Cerebellar nuclear complex (tissue), 1 donor: ENCODE measurements at places on chromosomes 2 and 18.

- no peak for DNase-seq
These were observed 24.9 kb upstream of the YWHAQ start for GRCh38 chr2:9655441-9656269.

- DNase-seq, result no peak
These were observed 24.5 kb downstream of the NFATC1 start for GRCh38 chr18:79420033-79420745.

GRCh38 chr2:207260947-207261346, 95.2 kb upstream of the KLF7 start:
- no peak for DNase-seq

- DNase-seq, result no peak
These were observed 4.9 kb upstream of the IMP4 start for GRCh38 chr2:130337735-130338325.

DNA sequence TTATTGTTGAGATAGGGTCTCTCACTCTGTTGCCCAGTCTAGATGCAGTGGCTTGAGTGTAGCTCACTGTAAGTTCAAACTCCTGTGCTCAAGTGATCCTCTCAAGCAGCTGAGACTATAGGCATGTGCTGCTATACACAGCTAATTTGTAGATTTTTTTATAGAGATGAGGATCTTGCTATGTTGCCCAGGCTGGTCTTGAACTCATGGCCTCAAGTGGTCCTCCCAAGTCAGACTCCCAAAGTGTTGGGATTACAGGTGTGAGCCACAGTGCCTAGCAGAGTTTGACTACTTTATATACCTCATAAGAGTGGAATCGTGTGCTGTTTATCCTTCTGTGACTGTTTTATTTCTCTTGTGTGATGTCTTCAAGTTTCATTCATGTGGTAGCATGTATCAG, 60.3 kb downstream of the TANC1 start:
- no peak for DNase-seq

GRCh38 chr2:182818925-182819324, 47.5 kb downstream of the FRZB start:
- no peak for DNase-seq

DNA sequence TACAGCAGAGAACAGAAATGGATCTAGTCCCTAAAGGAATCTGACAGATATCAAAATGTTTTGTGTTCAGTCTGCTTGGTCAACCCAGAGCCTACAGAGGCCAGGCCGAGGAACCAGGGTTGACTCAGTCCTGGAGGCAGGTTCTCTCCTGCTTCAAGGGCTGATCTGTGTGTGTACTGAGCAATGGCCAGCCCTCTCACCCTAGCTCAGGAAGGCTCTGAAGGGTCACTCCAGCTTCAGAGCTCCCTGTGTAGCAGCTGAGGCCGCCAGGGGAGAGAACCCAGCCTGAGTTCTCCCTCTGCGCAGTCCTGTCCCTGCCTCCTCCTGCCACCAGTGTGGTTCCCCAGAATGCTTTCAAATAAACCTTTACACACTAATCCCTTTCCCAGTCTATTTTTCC, 41.1 kb downstream of the NEURL3 start:
- DNase-seq, result no peak

DNA sequence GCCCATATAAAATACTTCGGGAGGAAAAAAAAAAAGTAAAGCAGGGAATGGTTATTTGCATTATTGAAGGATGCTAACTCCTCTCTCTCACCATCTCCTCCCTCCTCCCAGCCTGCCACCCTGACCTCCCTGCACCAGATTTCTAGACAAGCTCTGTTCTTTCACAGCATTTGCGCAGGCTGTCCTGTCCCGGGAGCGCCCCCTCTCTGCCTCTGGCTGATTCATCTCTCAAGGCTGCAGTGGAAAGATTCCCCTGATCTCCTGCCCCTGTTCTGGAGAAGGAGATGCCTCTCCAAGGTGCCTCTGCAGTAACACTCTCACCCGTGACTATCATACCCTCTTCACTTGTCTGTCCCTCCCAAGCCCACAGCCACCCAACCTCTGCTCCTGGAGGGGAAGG, 38.5 kb downstream of the COL4A4 start:
- no peak for DNase-seq

DNA sequence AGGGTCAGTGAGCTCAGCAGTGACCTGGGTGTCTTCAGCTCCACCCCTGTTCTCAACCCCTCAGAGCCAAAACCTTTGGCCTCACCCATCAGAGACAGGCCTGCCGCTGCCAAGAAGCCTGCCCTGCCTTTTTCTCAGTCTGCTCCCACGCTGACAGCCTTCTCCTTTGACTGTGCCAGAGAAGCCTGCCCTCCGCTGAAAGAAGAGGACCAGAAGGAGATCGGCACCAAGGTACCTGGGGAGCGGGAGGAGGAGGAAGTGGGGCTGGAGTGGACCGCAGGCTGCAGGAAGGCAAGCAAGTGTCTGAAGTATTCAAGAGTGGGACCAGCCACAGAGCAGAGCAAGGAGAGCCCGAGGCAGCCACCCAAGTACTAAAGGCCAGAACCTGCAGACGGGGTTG, 33.2 kb downstream of the TOGARAM2 start:
- no peak for DNase-seq

- no peak for DNase-seq
These were observed 48.9 kb downstream of the PTPN4 start for GRCh38 chr2:119808516-119809147.

- no peak for DNase-seq
These were observed 272.5 kb downstream of the ZNF407 start for GRCh38 chr18:74869904-74870863.

DNA sequence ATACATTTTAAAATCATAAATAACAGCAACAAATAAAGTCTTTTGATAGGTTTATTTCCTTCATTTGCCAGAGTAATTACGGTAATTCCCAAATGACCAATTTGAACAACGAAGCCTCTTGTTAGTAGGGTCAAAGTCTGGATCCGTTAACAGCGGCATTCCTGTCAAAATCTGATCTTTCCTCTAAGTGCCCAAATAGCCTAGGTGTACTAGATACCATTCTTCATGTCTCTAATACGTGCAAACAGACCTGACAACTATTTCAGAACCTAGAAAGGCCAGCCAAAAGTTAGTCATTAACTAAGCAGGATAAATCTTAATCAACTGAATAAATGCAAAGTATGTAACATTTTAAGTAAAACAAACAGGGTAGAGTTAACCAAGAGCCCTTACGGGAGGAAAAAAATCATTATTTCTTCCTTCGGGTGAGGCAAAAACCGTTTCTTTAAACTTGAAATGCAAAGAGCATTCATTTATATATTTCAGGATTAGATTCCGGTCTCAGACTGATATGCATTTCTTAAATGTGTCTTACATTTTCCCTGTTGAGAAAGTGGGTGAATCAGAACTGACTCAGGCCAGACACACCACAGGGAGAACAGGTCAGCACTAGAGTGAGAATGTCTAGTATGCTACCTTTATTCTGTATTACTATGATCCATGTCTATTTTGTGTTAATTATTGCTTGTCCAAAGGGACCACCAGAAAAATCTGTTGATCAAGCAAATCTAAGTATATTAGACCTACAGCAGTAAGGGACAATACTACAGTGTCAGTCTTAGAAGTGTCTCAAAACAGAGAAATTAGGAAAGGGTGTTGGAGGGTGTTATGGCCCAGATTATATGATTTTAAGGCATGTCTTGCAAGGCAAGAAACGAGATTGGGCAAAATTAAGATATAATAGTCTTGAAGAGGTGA, 141.5 kb upstream of the NDUFV2 start:
- DNase-seq, result no peak

GRCh38 chr2:236984046-236984445, 101.6 kb upstream of the COPS8 start:
- no peak for DNase-seq

DNA sequence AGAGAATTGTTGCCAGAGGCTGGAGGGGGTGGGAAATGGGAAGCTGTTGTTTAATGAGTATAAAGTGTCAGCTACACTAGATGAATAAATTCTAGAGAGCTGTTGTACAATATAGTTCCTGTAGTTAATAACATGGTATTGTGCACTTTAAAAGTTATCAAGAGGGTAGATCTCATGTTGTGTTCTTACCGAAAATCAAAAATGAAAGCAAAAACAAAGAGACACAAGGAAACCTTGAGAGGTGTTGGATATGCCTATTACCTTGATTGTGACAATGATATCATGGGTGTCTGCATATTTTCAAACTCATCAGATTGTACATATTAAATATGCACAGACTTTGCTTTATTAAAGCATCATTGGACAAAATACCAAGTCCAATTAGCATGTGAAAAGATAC, 43.2 kb downstream of the SCG2 start:
- no peak for DNase-seq

DNA sequence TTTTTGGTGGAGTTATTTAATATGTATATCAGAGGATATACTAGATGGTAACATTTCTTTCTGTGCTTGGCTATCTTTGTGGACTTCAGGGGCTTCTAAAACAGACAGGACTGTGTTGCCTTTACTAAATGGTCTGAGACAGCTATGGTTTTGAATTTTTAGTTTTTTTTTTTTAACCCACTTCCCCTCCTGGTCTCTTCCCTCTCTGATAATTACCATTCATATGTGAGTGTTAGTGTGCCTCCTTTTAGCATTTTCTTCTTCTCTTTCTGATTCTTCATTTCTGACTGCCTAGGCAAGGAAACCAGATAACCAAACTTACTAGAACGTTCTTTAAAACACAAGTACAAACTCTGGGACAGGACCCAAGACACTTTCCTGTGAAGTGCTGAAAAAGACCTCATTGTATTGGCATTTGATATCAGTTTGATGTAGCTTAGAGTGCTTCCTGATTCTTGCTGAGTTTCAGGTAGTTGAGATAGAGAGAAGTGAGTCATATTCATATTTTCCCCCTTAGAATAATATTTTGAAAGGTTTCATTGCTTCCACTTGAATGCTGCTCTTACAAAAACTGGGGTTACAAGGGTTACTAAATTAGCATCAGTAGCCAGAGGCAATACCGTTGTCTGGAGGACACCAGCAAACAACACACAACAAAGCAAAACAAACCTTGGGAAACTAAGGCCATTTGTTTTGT, 52.7 kb downstream of the SMAD4 start:
- no peak for DNase-seq

GRCh38 chr18:30705943-30706342, 336.6 kb downstream of the DSC3 start:
- DNase-seq, result no peak

- DNase-seq, result no peak
These were observed 48.9 kb downstream of the ADCY3 start for GRCh38 chr2:24870891-24871705.
